ENCODE measurements at places on chromosomes 3 and 15.

DNA sequence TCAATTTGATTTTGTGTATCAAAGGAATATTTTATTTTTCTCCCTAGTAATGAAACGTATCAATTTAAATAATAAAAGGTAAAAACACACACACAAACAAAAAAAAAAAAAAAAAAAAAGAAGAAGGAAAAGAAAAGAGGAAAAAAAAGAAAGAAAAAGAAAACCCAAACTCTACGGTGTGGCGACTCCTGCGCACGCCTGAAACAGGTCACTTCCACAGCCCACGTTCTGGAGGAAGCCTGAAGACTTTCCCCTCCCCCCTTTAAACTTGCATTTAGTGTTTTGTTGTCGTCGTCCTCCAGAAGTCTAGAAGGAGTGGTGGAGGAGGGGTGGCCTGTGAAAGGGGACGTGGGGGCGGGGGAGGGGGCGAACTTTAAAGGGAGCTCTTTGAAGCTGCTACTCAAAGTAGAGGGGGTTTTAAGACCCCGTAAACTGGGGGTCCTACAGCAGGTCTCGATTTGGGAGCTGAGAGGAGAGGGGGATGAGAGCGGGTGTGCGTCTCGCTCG lies 2.3 kb upstream of the TLE3 start:
- DNase-seq = no peak

- no peak for DNase-seq
Observed at GRCh38 chr3:37163262-37164015, 10.9 kb downstream of the LRRFIP2 start.

- DNase-seq = no peak
Observed at GRCh38 chr15:88908123-88908522, 5.1 kb downstream of the MFGE8 start.

GRCh38 chr3:20575146-20575545 lies 389.1 kb upstream of the SGO1 start:
- DNase-seq = no peak

- peak; percentile 83 for DNase-seq
Observed at GRCh38 chr3:25664812-25665314, at the start of gene TOP2B. TSS of gene TOP2B (minus strand) at chr3:25664907. CDS start at chr3:25664297, 610 bp downstream.

DNA sequence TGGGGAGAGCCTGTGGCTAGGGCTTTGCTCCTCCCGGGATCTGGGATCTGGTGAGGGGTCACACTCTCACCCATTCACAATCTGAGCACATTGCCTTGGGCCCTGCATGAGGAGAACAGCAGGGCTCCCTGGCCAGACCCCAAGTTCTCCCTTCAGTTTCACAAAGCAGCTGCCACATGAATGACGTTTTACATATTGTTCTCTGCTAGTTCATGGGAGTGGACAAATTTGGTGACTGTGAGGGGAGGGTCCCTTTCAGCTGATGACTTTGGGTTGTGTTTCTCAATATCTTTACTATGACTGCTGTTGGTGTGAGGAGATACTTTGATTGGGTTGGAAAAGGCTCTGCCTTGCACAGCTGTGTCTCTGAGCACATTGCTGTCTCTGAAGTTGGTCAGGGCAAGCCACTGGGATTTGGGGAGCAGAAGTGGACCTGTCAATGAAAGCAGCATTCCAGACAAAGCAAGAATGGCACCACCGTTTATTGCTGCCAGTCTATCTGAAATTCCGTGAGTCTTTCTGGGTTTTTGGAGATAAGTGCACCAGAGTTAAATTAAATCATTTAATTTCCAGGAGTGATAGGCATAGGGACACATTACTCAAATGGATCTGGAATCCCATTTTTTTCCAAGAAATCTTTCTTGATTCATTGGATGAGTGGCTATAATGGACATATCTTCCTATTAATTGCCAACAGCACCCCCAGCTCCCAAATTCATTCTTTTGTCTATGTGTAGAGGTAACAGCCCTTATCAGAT lies 10.3 kb downstream of the TIMP4 start:
- DNase-seq = no peak

DNA sequence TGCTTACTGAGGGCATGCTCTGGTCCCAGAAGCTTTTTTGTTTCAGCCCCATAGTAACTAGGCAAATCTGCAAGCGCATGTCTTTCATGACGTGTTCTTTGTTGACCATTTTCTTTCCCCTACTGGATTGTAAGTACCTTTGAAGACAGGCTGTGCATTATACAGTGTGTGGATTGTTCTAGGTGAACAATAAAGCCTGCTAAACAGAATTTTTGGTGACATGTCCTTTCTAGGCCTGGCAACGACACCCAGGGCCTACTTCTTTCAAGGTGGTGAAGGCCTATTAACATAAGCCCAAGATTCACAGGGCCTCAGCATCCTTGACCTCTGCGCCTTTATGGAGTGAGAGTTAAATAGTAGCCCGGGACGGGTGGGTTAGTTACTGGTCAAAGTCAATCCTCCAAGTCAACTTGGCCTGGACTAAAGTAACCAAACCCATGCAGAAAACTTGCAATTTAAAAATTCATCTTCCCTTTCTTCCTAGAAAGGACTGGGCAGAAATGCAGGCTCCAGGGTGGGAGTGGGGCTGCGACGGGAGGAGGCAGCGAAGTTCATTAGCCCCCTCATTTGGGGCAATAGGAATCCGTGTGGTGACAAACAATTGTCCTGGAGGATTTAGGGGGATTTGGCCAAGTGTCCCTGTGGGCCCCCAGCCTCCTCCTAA lies 37.6 kb upstream of the TRIM71 start:
- DNase-seq = no peak

DNA sequence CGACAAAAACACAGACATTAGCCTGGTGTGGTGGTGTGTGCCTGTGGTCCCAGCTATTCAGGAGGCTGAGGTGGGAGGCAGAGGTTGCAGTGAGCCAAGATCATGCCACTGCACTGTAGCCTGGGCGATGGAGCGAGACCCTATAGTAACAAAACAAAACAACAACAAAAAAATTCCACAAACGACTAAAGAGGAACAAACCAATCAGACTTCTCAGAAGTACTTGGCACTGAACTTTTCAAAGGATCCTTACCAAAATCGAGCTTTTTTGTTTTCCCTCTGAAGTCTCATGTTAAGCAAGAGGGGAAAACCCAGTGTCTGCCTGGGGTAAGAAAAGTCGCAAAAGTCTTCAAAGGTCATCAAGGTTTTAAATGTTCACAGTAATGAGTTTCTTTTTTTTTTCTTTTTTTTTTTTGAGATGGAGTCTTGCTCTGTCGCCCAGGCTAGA lies 30.1 kb upstream of the TFRC start:
- DNase-seq = no peak

DNA sequence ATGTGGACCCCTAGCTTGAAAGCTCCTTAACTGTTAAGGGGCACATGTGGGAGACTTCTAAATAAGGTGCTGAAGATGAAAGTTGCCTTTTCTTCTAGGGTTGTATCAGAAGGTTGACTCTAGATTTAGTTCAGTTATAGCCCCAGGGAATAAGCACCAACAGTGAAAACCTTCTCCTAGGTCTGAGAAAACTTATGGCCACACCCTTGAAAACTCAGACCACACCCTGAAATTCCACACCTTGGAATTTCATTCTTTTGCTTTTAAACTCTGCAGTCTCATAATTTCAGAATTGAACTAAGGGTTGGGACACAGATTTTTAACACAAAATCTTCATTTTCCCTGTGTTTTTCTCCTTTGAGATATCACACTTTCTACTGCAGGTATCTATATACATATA lies 355.8 kb upstream of the IL12A start:
- no peak for DNase-seq

DNA sequence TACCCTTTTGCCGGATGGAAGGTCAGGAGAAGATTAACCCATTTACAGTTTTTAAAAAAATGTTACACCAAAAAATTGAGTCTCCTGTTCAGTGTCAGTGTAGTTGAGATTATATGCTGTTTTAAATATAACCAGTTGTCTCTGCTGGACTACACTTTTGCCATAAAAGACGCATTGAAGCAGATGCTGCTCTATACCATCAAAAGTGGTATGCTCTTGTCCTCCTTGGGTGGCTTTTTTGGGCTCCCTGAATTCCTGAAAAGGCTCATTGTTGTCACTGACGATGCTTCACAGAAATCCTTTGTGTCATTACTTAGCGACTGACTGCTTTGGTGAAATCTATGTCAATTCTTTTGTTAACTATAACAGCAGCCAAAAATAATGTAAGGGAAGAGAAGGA lies 133.9 kb upstream of the SKOR1 start:
- no peak for DNase-seq

DNA sequence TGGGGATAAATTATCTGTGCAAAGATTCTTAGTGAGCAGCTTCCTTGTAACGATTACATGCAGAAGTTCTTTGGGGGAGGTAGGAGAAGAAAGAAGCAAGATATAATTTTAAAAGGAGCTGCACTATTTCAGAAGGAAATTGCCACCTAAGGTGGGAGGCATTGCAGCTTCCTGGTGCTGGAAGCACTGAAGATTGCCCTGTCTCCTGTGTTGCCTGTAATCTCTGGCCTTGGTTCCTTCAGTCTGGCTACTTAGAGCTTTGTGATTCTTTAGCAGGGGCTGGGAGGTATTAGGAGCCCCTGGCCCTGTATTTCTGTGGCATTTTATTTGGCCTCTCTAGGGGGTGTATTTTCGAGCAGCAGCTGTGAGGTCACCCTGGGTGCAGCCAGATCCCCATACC lies 35.5 kb downstream of the CACNA2D3 start:
- no peak for DNase-seq

- no peak for DNase-seq
Observed at GRCh38 chr3:13144163-13145023, 71.2 kb upstream of the IQSEC1 start.

- DNase-seq = no peak
Observed at GRCh38 chr3:106172780-106173179, 304.0 kb upstream of the CBLB start.

GRCh38 chr3:35537265-35537664 lies 102.1 kb upstream of the ARPP21 start:
- no peak for DNase-seq

DNA sequence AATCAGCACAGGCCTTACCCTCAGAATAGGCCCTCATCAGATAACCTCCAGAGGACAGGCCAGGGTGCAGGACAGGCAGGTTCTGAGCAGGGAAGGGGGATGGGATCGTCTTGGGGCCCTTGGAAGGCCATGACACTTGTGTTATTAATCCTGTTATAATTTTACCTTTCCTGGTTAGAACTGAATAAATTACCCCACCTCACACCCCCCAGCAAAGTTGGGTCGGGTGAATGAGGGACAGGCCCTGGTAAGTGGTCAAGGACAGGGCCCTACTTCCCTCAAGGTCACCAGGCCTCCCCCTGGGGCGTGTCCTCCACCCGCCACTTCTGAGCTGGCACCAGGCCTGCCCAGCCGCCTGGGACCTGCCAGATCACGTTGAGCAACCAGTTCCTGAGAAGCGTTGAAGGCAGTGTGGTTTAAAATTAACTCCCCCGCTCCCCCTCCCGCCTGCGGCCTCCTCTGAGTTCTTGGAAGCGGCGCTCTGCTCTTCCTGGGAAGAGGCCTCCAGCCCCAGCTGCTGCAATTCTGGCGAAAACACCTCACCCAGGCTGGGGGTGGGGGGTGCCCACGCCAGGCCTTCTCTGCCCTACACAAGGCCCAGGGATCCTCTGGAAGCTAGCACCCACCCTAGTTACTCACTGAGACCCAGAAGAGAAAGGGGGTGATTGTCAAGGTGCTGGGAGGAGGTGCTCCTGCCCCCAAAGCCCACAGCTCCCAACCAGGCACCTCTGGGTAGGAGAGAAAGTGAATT lies 10.6 kb downstream of the CISH start:
- DNase-seq = peak; percentile 76

DNA sequence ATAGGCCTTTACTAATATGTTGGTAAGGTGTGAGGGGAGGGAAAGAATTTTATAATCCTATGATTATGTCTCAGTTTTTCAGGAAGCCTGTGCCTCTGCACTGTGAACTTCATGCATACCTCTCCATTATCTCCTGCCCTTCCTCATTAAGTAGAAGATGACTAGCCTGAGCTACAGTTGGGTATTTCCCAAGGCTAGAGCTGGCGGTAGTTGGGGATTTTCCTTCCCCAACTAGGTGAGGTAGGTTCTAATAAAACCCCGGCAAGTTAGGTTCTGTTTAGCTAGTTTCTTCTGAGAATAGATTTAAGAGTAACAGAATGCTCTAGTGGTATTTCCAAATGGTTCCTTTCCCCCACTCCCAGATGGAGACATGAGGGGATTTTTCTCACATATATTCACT lies 414.5 kb downstream of the GRM7 start:
- DNase-seq = no peak

GRCh38 chr3:197027151-197027895 lies 2.3 kb downstream of the MELTF start:
- no peak for DNase-seq

DNA sequence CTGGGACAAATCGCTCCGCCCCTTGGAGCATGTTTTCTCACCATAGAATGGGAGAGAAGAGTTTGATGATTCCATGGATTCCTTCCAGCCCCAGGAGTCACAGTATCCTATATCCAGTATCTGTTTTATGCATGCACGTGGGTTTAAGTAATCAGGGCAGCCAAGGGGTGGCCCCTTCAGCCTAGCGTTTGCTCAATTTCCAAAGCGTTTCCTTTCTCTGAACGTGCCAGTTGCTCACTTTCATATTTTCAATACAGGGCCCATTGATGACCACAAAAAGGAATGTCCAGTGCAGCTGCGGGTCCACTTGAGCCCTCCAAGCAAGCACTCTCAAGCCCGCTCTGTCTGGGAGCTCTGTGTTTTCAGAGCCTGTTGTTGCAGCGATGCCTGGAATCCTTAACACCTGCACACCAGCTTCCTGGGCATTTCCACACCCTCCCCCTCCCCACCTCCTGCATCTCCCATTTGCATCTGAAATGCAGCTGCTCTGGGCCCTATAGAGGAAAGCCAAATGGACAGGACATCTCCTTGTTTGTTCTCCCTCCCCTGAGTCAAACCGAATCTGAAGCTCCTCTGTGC lies 164.3 kb upstream of the LPP start:
- DNase-seq = no peak

DNA sequence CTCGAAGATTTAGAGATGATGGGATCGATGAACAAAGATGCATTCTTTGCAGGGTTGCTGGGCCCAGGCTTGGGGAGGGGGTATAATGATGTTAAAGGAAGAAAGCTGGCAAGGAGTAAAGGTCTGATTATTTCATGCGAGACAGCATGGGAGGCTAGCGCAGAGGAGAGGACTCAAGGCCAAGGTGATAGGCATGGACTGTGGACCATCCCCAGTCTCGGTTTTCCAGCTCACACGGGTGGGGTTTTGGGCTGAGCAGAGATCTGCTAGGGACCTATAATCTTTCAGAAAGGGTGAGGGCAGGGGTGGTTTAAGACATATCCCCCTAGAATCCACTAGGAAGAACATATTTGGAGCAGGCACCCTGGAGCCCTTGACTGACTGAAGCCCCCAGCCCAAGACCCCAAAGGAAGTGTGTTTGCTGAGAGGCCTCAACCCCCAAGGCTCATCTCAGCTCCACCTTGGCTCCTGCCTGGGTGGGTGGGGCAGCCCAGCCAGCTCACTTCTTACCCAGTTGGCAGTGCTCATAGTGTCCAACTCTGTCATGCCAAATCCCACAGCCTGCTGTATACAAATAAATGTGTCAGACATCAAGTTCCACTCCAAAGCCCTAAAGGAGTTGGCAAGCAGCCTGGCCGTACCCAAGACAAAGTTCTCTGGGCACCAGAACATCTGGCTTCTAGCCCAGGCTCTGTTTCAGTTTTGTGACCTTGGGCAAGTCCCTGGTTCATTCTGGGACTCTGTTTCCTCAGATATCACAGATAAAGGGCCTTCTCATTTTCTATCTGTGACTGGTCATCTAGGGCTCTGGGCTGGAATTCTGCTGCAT lies 17.9 kb downstream of the ACSBG1 start:
- no peak for DNase-seq

Measured in stimulated activated CD8-positive, alpha-beta memory T cell treated with anti-CD3 and anti-CD28 coated beads, Interleukin-4, amount 100 ng/mL, for 4 hours (primary cell).